ENCODE measurements at places on chromosomes 11 and 22. TPM values are rescaled to one million over a fixed set of nuclear protein-coding genes. Genes with fewer than 3 reads are reported as not detected.

HIRA gene
- 75.9 TPM for total RNA-seq

OR2AG2 gene
- total RNA-seq, result not detected

MYEOV gene
- not detected for total RNA-seq

BCO2 gene
- total RNA-seq, result 7.2 TPM

SLC22A25 gene
- total RNA-seq, result not detected

NUP98 gene
- total RNA-seq, result 92.8 TPM

TNNT3 gene
- 26.2 TPM for total RNA-seq

- no peak overlapping the region for H3K27ac ChIP-seq
- H3K4me3 ChIP-seq, result no peak overlapping the region
- H3K27me3 ChIP-seq, result no peaks in the 10 kb centered on the region
- H3K4me1 ChIP-seq, result peaks cover 4% of the 10 kb centered on the region
- DNase-seq, result no peak
Observed at GRCh38 chr11:105100206-105100605, 39.4 kb downstream of the CARD18 start.

DNA sequence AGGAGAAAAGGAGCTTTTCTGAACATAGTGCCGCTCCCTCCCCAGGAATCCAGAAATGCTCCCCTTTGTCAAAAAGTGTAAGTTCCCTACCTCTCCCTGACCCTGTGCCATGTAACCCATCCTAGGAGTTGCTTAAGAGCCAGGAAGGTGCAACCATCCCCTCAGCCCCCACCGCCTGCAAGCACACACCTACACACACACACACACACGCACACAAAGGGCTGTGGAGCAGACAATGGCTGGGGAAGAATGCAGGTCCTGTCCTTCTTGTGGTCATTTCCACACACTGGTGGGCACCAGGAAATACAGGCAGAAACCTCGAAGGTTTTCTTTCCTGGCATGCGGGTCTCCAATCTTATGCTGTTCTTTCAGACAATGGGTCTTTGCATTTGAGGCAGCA is 1.2 kb downstream of the P2RX3 start:
- H3K36me3 ChIP-seq, result no peaks in the 10 kb centered on the region
- H3K27me3 ChIP-seq, result no peaks in the 10 kb centered on the region
- DNase-seq, result no peak
- H3K27ac ChIP-seq, result no peak overlapping the region

GRCh38 chr11:35671396-35672127 is 9.0 kb downstream of the TRIM44 start:
- no peak overlapping the region for H3K27ac ChIP-seq
- no peak overlapping the region for H3K4me3 ChIP-seq
- no peaks in the 10 kb centered on the region for H3K4me1 ChIP-seq

GRCh38 chr22:44968736-44969135 is 41.1 kb downstream of the PHF21B start:
- H3K36me3 ChIP-seq, result no peaks in the 10 kb centered on the region
- H3K4me1 ChIP-seq, result no peaks in the 10 kb centered on the region
- no peaks in the 10 kb centered on the region for H3K27me3 ChIP-seq
- no peak for DNase-seq

- no peaks in the 10 kb centered on the region for H3K4me1 ChIP-seq
- H3K4me3 ChIP-seq, result no peak overlapping the region
- H3K36me3 ChIP-seq, result no peaks in the 10 kb centered on the region
- no peak overlapping the region for H3K27ac ChIP-seq
Observed at GRCh38 chr11:79102840-79103239, 338.0 kb downstream of the TENM4 start.

- no peaks in the 10 kb centered on the region for H3K27me3 ChIP-seq
- no peak overlapping the region for H3K4me3 ChIP-seq
- peaks cover 59% of the 10 kb centered on the region for H3K36me3 ChIP-seq
Observed at GRCh38 chr11:68934321-68934645, 30.6 kb downstream of the IGHMBP2 start.

DNA sequence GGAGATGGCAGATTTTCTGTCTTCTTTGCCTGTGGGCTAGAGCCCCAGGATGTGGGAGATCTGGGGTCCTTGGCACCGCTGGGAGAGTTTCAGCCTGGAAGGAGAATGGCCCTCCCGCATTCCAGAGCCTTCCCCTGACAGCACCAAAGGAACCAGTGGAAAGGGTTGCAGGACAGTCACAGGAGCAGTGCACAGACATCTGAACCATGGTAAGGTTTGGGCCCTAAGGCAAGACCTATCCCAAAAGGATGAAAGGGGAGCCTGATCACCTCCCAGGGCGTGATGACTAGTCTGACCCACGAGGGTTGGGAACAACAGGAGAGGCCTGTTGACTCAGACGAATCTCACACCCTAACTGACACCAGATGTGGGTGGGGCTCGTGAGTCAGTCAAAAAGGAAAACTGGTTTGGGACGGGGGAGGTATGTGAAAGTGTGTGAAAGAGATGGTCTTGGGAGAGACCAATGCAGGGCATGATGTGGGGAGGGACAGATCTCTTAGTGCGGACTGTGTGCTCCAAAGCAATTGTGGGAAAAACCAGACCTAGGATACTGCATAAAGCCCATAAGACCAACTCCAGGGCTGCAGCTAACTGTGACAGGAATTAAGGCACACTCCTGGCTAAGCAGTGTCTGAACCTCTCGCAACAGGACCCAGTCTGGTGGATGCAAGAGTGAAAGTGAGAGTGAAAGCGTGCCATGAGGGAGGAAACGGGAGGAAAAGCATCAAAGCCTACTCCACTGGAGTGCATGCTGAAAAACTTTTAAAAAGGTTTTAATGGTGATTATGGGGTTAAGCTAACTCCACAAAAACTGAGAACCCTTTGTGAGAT is 39.1 kb upstream of the GLYAT start:
- H3K36me3 ChIP-seq, result no peaks in the 10 kb centered on the region
- no peaks in the 10 kb centered on the region for H3K4me1 ChIP-seq
- no peak for DNase-seq
- no peak overlapping the region for H3K27ac ChIP-seq

- no peaks in the 10 kb centered on the region for H3K27me3 ChIP-seq
- H3K4me1 ChIP-seq, result no peaks in the 10 kb centered on the region
- H3K27ac ChIP-seq, result no peak overlapping the region
- no peak for DNase-seq
Observed at GRCh38 chr11:37926772-37927171, 1328.7 kb upstream of the RAG2 start.

GRCh38 chr11:97163631-97164191 is 773.9 kb downstream of the JRKL start:
- H3K27ac ChIP-seq, result no peak overlapping the region
- H3K27me3 ChIP-seq, result no peaks in the 10 kb centered on the region
- H3K4me1 ChIP-seq, result no peaks in the 10 kb centered on the region
- H3K36me3 ChIP-seq, result no peaks in the 10 kb centered on the region
- no peak overlapping the region for H3K4me3 ChIP-seq
- no peak for DNase-seq

DNA sequence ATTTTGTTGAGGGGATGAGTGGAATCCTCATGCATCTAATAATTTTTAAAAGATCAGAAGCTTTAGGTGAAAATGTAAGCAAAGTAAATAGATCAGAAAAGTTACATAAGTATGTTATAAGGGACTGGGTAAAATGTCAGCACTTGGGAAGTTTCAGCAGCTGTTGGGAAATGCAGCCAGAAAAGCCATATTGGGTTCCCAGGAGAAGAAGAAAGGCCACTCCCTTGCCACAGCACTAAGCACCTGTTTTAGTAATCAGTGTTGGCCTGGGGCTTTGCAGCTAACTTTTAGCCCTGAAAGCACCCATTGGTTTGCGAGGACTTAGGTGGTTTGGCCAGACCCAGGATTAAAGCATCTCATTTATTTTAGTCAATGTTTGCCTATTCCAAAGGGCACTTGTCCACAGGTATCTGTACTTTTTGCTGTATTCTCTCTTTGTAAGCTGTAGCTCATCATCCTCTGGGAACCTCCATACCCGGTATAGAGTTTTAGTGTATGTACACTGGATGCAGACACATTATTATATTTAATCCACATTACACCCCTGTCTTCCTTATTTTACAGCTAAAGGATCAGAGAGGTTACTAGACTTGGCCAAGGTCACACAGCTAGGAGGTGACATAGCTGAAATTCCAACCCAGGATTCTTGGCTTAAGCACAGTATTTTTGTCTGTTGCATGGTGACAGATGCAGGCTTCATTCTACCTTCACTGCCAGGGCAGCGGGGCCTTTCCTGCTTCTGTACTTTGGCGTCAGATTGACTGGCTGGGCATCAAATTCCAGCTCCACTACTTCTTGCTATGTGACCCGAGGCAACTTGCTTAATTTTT is 127.7 kb upstream of the SESN3 start:
- H3K27me3 ChIP-seq, result no peaks in the 10 kb centered on the region
- H3K4me1 ChIP-seq, result no peaks in the 10 kb centered on the region
- H3K27ac ChIP-seq, result no peak overlapping the region

- no peaks in the 10 kb centered on the region for H3K36me3 ChIP-seq
- no peaks in the 10 kb centered on the region for H3K27me3 ChIP-seq
- H3K27ac ChIP-seq, result no peak overlapping the region
- H3K4me1 ChIP-seq, result no peaks in the 10 kb centered on the region
- no peak for DNase-seq
Observed at GRCh38 chr11:84193706-84194105, 907.5 kb upstream of the CCDC90B start.

DNA sequence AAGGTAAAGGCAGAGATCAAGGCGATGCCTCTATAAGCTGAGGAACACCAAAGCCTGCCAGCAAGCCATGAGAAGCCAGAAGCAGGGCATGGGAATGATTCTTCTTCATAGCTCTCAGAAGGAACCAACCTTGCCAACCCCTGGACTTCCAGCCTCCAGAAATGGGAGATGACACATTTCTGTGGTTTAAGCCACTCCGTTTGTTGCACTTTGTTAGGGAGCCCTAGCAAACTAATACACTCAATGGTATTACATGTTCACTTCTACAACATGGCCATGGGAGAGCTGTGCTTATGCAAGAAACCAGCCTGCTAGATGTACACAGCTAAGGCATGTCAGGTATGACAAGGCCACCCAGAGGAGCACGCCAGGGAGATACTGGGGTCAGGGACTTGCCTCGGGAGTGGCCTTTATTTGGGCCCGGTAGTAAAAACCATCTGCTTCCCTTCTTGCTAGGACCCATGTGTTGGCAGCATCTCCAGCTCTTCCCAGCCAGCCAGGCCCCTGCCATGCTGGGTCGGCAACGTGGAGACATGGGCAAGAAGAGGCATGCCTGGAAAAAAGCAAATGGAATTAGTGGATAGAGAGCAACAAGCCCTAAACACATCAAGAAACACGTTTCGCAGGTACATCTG is 3.6 kb downstream of the C11orf16 start:
- H3K4me3 ChIP-seq, result no peak overlapping the region
- no peak for DNase-seq
- no peak overlapping the region for H3K27ac ChIP-seq
- no peaks in the 10 kb centered on the region for H3K36me3 ChIP-seq

DNA sequence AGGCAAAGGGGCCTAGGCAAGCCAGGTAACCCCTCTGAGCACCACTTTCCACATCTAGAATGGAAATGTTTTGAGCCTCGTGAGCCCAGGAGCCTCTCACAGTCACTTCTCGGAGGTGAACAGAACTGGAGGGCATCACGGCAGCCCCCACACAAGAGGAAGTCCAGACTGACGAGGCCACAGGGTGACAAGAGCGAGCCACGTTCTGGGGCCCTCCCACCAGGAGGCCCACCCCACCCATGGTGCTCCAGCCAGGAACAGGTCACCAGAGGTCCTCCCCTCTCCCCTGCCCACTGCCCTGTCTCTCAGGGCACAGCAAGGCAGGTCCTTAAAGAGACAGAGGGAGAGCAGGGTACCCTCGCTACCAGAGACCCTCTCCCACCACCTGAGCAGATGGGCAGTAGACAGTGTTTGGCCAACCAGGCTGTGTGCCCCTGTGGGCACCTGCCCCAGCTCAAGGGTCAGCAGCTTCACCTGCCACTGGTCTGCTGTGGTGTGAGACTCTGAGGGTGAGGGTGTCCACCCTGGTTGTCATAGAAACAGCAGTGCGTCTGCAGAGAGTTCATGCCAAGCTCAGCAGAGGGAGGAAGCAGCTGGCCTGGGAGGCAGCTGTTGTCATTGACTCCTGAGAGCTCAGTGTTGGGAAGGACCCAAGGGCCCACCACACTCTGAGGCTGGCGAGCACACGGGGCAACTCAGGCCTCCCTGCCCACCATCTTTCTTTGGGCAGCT is 31.4 kb downstream of the RSPH14 start:
- H3K36me3 ChIP-seq, result no peaks in the 10 kb centered on the region
- H3K4me3 ChIP-seq, result no peak overlapping the region
- H3K27ac ChIP-seq, result no peak overlapping the region
- no peaks in the 10 kb centered on the region for H3K4me1 ChIP-seq
- H3K27me3 ChIP-seq, result no peaks in the 10 kb centered on the region
- no peak for DNase-seq

GRCh38 chr11:115362997-115363396 is 141.2 kb downstream of the CADM1 start:
- H3K4me1 ChIP-seq, result no peaks in the 10 kb centered on the region
- DNase-seq, result no peak
- H3K36me3 ChIP-seq, result no peaks in the 10 kb centered on the region

DNA sequence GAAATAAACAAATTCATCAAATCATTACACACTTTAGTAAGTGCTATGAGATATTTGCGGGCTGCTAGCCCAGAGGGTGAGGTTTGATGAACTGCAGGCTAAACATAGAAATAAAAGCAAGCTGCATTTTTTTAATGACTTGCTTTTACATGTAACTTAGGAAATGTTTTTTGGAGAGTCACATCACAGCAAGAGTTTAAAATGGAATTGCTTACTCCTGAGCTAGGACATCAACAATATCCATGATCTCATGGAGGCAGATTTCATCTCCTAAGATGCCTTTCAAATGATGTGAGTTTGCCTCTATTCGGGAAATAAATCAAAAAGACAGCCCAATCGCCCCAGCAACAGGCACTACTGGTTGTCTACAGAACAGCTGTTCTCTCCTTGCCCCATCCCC is 73.4 kb upstream of the CD44 start:
- H3K4me1 ChIP-seq, result peaks cover 25% of the 10 kb centered on the region
- no peaks in the 10 kb centered on the region for H3K27me3 ChIP-seq
- H3K36me3 ChIP-seq, result no peaks in the 10 kb centered on the region
- H3K4me3 ChIP-seq, result no peak overlapping the region

GRCh38 chr11:69328231-69328630 is 34.3 kb downstream of the MYEOV start:
- no peaks in the 10 kb centered on the region for H3K4me1 ChIP-seq
- H3K36me3 ChIP-seq, result no peaks in the 10 kb centered on the region
- DNase-seq, result no peak
- no peaks in the 10 kb centered on the region for H3K27me3 ChIP-seq
- H3K27ac ChIP-seq, result no peak overlapping the region

GRCh38 chr11:46668480-46669085 is 31.8 kb downstream of the ARHGAP1 start:
- peaks cover 44% of the 10 kb centered on the region for H3K4me1 ChIP-seq
- DNase-seq, result no peak
- peaks cover 69% of the 10 kb centered on the region for H3K36me3 ChIP-seq
- no peak overlapping the region for H3K27ac ChIP-seq
- no peaks in the 10 kb centered on the region for H3K27me3 ChIP-seq
- H3K4me3 ChIP-seq, result no peak overlapping the region

DNA sequence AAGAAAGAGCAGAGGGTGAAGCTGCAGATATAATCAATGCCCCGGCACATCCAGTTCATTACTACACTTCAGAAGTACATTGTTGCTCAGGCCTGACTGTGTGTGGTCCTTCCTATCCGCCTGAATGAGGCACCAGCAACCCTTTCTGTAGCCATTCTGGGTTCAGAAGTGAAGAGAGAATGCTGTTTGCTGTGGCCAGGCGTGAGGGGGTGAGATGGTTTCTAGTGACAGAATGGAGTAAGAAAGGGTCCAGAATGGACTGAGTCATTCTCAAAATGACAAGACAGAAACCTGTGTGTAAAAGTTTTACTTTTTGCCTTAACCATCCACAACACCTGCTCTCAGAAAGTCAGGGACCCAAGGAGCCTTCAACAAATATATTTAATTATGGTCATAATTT is 334.8 kb downstream of the GUCY1A2 start:
- DNase-seq, result no peak
- H3K27ac ChIP-seq, result no peak overlapping the region
- no peaks in the 10 kb centered on the region for H3K4me1 ChIP-seq
- H3K36me3 ChIP-seq, result no peaks in the 10 kb centered on the region

Measured in natural killer cell (primary cell).